ENCODE measurements at places on chromosomes 6 and 20.
A peak's percentile ranks its signal among the peaks of the same experiment; 100 is the strongest.

DNA sequence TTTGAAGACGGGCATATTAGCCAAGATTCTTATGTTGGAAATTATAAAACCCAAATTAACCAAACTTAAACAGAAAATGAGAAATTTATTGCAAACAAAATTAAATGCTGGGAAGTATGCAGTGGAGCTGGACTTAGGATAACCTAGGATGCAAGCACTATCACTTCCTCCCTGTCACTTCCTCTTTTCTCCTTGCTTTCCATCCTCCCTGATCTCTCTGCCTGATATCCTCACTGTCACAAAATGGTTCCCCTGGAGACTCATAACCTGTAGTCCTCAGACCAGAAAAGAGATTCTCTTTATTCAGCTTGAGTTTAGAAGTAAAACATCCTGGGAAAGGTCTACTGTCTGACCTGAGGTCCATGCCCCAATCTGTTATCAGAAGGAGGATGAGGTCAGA lies 7.4 kb upstream of the KLHL32 start:
- no peak for DNase-seq

GRCh38 chr20:40922865-40923264 lies 105.8 kb upstream of the TOP1 start:
- no peak for DNase-seq

GRCh38 chr20:18585134-18585533 lies 2.7 kb upstream of the DTD1 start:
- no peak for DNase-seq

GRCh38 chr20:63682384-63683139 lies 13.9 kb upstream of the TNFRSF6B start:
- DNase-seq = peak; percentile 99

DNA sequence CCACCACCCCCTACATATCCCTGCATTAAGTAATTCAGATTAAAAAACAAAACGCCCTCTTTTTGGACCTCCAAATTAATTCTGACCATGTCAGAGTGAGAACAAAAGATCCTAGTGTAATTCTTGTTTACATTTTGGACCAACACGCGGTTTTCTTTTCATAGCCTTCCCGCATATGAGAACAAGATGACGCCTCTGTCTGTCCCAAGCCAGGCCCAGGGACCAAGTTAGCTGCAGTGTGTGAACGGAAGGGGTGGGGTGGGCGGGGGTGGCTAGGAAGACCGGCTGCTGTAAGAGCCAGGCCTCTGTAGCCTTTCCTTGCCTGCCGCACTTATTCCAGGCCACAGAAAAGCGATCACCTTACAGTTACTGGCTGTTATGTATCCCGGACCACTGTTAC lies 68.0 kb downstream of the PLCG1 start:
- DNase-seq = no peak

DNA sequence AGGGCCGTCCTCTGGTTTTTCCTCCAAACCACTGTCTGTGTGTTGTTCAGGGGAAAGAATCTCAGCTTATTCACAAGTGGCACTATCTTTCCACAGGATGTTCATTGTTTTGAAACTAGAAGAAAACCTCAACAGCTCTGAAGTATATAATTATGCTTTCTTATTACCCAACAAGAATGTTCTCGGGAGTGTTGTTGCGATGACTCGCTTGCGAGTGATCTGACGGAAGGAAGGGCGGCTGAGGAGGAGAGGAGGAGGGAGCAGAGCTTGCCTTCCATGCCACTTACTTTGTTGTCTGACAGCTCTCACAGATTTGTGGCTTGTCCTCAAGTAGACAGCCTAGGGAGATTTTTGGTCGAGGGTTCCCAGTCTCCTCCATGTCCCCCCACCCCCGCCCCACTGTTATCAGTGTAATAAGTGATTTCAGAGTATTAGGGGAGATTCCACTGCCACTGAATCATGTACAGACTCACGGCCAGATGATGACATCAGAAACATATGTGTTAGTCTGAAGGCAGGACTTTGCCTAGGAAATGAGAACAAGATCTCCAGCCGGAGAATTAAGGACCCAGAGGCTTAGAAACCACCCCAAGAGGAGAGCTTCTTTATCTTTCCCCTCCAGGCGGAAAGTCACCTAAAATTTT lies 80.7 kb upstream of the CCN6 start:
- no peak for DNase-seq

GRCh38 chr20:33515569-33516216 lies 25.8 kb downstream of the CBFA2T2 start:
- peak; percentile 14 for DNase-seq

DNA sequence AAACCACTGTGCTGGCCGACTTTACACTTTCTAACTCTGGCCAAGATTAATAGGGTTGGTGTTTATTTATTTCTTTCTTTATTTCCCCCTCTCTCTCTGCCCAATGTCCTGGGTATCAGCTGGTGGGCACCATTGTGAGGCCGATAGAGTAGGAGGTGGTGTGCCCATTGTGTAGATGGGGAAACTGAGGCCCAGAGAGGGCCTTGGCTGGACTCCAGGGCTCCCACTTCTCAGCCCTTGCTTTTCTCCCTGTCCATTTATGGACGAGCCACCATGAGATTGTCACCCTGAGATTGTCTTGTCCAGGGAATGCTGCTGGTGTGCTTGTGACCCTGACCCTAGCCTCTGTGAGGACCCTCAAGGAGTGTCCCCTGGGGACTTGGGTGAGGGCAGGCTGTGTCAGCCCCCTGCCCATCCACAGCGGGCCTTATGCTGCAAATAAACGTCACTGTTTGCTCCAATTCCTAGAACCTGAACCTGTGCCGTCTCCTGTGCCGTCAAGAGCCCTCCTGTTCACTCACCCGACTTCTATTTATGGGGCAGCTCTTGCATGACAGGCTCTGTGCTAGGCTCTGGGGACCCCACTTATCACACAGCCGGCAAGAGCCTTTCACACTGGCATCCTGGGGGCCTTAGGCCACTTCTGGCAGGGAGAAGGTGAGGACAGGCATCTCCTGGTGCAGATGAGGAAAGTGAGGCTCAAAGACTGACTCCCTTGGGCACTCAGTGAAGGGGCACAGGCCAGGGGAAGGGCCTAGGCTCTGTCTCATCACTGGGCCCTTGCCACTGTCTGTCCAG lies 24.8 kb downstream of the SUN5 start:
- no peak for DNase-seq
